ENCODE measurements at places on chromosomes 12 and 14.
A peak's percentile ranks its signal among the peaks of the same experiment; 100 is the strongest.

GRCh38 chr14:77230914-77231313 is 40.1 kb downstream of the NGB start:
- no peak for DNase-seq

- no peak for DNase-seq
Observed at GRCh38 chr12:76457010-76457409, 102.6 kb downstream of the OSBPL8 start.

DNA sequence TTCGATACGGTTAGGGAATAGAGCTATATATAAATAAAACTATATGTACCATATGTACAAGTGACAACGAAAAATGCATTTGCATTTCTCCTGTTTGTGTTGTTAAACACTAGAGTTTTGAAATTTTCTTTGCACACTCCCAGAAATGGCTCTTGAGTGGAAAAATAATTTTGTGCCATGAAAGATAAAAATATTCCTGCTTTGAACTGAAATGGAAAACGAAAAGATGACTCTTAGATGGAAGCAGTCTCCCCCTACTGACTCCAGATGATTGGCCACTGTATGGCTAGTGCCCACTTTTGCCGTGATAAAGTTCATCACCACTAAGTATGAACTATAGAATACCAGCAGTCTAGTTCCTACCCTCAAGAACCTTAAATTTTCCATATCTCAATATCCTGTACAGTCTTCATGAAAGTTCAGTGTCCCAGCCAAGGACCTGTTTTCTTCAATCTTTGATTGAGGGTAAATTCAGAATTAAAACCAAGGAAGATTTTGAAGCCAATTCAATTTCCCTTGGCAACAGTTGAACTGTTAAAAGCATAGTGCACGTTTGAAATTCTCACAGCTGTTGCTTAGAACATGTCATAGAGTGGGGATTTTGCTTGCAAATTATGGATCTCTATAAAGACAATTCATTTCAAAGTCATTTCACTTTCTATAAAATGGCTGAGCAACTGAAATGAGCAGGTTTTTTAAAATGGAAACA is 1.6 kb upstream of the PPP2R5E start:
- no peak for DNase-seq

DNA sequence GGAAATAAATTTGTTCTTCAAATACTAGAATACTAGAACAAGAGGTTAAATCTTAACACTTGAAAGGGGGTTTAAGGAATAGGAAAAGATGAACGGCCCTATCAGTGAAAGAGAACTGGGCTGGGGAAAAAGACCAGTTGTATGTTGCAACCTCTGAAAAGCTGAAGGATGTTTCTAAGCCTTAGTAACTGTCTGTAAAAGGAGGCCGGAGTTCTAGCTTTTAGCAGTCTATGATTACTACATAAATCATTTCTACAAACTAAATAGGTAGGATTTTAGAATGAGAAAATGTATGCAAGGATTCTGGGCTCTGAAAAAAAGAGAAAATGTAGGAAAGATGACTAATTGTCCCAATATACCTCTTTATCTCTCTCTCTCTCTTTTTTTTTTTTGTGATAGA is 4.9 kb downstream of the CERS5 start:
- no peak for DNase-seq

DNA sequence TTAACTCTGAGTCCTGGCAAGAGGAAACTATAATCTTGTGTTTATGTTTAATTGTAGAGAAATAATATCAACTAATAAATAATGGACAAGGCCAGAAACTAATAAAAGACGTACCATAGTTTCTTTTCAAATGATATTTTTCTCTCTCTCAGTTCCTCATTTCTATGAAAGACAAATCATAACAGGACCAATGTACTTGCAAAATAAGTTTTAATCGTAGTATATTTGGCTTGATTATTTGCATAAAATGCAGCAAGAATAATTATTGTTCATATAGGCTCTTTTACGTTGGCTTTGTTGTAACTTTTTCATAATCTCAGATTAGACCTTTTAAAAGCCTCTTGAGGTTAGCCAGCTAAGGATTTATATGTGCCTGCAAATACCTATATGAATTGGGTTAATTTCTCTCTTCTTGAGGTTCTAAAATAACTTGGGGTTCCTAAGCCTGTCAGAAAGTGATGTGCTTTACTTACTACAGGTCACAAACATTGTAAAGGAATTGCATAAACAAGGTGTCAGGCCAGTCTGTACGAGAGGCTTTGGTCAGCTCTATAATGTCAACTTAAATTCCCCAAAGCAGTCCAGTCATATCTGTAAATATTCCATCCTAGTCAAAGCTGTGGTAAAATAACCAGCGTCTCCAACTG is 152.8 kb upstream of the PTPRQ start:
- no peak for DNase-seq

DNA sequence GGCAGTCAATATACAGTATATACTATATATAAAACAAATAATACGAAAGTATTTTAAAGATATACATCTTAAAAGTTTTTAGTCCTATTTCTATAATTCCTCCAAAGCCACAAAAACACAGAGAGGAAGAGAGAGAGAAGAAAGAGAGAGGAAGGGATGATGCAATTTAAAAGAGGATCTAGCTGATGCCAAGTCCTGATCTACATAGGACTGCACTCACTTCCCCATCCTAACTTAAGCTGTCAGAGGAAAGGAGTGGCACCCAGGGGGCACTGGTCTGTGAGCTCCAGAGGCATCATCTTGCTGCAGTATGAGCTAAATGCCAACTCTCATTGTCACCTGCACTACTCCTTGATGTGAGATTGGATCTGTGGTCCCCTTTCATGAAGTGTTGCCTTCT is 95.8 kb downstream of the C12orf42 start:
- no peak for DNase-seq

DNA sequence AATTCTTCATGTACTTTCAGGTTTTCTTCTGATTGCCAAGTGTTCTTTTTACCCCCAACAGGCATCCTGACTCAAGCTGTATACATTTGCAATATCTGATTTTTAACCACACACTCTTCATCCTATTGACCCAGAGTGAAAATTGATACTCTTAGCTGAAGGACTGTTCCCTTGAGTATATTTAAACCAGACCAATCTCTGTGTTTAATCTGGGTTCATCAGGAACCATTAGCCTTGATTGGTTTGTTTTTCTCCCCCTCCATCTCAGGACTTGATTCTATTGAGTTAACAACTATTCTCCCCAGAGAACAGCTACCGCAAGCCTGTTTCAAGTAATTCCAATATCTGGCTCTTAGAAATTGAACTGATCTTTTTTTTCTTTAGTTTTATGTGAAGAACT is 222.3 kb upstream of the NOVA1 start:
- DNase-seq = no peak

DNA sequence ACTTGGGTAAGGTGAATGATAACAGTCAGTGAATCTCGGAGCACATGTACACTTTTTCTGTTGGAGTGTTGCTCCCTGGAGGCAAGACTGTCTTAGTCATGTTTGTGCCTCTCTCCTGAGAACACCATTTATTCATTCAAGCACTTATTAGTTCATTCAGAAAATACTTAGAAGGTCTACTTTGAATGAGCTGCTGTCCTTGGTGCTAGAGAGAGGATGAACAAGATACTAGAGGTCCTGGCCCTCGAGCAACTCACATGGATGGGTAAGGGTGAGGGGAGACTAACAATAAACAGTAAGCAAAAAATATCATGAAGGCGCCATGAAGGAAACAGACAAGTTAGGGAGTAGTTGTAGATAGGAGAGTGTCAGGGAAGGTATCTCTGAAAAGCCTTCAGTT is 17.1 kb upstream of the SAMD4A start:
- DNase-seq = no peak

DNA sequence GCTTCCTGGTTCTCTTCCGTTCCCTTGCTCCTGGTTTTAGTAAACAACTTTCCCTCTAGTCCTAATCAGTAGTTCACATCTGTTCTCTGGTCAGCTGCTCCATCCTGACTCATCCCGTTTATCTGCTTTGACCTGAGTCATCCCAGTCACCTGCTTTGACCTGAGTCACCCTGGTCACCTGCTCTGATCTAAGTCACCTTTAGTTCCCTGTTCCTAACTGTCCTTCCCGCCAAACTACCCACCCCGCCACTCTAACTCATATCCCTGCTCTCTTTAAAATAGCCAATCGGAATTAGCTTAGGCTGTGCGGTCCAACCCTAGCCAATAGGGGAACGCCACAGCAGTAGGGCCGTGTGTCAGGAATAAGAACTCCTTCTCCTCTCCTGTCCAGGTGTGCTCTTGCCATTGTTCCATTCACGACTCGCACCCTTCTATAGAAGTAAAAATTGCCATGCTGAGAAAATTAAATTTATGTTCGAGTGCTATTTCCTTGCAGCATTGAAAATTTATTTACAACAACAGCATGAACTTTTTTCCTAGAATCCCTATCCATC is 3.1 kb upstream of the ANKRD33 start:
- DNase-seq = no peak

GRCh38 chr12:1643905-1644533 is 15.0 kb downstream of the WNT5B start:
- DNase-seq = no peak

GRCh38 chr14:89013098-89013504 is 188.7 kb downstream of the TTC8 start:
- DNase-seq = peak; percentile 14

- no peak for DNase-seq
Observed at GRCh38 chr12:12564911-12565310, 2.2 kb upstream of the DUSP16 start.

- no peak for DNase-seq
Observed at GRCh38 chr12:92553389-92553788, 149.4 kb upstream of the PLEKHG7 start.

DNA sequence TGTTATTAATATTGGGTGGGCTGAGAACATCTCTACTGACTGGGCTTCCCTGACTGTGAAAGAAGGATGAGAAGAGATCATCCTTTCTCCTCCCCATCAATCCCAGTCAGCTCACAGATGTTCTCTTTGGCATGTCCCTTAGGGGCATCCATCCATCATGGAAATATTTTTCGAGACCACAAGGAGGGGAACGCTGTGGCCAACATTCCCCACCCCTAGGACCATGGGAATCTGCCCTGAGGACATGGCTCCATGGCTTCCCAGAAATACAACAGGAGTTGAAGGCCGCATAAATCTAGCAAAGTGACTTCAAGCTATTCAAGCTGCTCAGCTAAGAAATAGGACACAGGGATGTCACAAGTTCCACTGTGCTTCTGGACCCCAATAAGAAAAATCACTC is 456.8 kb downstream of the MED13L start:
- DNase-seq = no peak

- no peak for DNase-seq
Observed at GRCh38 chr12:95538656-95539055, 12.6 kb downstream of the USP44 start.

DNA sequence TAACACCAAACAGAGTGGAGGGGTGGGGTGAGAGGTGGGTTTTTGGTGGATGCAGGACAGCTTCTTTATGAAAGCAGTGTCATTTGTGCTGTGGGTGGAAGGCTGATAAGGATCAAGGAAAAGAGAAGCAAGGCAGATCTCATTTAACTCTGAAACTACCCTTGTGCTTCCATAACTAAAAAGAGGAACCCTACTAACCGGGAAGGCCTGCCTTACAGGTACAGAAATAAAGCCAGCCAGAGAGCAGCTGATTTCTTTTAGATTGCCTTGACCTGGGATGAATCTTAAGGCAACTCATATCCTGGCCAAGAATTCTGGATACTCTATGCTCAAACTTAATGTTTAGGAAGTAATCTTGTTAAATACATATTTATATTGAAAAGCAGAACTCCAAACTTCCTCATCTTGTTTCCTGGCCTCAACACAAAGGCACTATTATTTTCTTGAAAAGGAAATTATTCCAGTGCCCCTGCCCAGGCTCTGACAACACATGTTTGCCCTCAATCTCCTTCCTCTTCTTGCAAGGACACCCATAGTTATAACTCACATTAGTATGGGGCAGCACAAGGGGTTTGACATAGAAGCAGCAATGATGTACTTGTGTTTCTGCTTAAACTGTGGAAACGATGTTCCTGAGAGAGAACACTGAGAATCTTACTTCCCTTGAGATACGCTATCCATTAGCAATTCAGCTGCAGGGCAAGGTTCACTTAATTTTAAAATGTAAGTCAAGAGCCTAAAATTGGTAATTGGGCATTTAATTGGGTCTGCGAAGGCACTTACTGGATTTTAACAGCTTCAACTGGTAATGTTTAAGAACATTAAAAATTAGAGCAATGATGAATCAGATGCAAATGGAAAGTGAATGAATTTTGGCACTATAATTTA is 173.7 kb downstream of the STXBP6 start:
- no peak for DNase-seq

DNA sequence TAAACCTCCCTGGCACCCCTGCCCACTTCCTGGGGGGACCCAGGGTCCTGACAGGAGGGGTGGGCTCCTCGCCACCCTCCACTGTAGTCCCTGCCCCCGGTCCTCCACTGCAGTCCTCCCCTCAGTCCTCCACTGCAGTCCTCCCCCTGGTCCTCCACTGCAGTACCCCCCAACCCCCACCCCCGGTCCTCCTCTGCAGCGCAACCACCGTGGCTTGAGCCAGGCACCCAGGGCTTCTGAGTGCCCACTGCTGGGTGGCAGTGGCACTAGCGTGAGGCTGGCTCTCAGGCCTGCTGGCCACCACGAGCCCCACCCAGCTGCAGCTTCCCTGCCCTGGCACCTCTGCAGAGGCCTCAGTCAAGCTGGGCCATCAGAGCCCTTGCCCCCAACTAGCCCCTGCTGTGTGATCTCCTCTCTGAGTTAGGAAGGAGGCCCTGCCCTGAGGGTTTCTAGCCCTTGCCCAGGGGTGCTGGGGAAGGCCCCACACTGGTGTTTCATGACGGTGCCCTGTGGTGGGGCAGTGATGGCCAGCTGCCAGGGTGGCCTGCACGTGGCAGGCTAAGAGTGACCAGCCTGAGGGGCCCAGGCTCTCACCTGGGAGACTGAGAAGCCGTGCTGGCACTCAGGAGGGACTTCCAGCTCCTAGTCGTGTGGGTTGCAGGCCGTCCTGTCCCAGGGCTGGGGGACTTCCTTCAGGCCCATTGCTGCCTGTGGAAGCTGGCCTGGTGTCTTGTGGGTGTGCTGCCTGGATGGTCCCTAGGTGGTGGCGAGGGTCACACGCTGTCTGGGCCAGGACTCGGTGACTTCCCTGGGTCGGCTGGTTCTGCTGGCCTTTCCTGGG is 9.7 kb downstream of the CEP170B start:
- no peak for DNase-seq

DNA sequence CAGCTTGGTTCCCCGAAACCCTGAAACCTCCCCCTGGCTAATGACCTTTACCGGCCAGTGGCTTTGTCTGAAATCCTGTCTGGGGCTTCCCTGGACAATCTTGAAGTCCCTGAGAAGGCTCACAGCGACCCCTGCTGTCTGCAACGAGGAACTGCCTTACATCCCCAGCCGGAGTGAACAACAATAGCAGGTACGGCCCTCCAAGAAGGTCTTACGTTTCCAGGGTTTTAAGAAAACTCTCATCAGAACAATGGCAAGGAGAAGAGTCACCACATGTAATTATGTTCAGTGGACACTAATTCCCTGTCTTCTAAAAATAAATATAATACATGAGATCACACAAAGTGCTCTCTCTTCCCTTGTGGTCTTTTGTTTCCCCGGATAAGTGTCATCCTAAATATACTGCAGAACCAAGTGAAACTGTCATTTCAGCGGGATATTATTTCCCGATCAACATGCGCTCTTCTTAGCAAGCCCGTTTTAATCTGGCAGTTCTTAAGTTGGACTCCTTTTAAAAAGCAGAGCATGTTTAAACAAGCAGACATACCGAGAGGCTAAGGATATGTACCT is 53.3 kb downstream of the RBM19 start:
- DNase-seq = peak; percentile 36

- no peak for DNase-seq
Observed at GRCh38 chr12:56146492-56147460, 5.6 kb upstream of the MYL6B start.
